NCI-H187 (cell line): ENCODE measurements at places on chromosomes 4 and X.
A peak's percentile ranks its signal among the peaks of the same experiment; 100 is the strongest.

GRCh38 chr4:1551211-1551610 is 132.9 kb downstream of the FAM53A start:
- DNase-seq, result no peak

GRCh38 chrX:51158231-51158630 is 174.4 kb upstream of the NUDT10 start:
- DNase-seq, result no peak

- no peak for DNase-seq
These were observed 1038.3 kb upstream of the SLIT2 start for GRCh38 chr4:19213388-19213787.

GRCh38 chr4:26104056-26104685 is 190.2 kb downstream of the SMIM20 start:
- no peak for DNase-seq

DNA sequence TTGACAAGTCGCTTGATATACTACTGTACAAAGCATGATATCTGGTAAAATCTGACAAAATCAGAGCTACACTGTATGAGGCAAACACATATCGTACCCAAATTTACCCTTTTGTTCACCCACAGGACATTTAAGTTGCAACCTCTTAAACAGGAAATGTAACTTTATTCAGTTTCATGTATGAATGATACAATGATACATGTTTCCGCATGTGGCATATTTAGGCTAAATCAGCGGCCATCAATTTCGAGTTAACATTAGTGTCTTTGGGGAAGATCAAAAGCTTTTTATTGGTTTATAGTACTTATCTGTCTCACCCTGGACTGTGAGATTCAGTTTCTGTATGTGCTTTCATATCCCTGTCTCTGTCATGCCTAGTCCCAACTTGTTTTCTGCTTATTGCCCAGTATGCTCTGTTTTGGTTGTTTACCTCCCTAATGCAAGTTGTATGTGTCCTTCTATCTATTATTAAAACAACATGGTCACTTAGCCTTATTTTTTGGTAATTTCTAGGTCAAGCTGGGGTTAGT is 97.3 kb upstream of the HPRT1 start:
- no peak for DNase-seq

DNA sequence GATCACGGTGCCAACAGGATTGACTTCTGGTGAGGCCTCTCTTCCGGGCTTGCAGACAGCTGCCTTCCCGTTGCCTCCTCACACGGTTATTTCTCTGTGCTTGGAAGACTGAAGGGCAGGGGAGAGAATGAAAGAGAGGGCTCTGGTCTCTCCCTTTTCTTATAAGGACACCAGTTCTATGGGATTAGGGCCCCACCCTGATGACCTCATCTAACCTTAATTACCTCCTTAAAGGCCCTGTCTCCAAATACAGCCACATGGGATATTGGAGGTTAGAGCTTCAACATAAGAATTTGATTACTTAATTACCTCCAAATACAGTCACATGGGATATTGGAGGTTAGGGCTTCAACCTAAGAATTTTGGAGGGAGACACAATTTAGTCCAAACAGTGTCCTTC is 46.5 kb downstream of the EVC start:
- no peak for DNase-seq

- DNase-seq, result no peak
These were observed 20.6 kb downstream of the FBXO8 start for GRCh38 chr4:174262624-174263444.

- DNase-seq, result peak; percentile 3
These were observed 640.0 kb upstream of the BOD1L1 start for GRCh38 chr4:14267373-14268060.

DNA sequence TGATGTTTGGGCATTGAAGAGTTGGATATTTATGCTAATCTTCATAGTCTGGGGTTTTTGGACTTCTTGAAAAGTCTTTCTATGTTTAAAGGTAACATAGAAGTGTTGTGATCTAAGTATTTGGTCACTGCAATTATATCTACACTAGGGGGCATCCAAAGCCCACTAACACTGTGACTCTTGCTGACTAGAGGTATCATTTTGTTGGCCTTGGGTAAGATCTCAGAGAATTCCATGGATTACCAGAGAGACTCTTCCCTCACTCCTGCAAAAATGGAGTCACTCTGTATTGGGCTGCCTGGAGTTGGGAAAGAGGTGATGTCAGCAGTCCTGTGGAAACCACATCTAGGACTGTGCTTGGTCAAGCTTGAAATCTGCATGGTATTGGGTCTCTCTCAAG is 1077.6 kb downstream of the FAM133A start:
- no peak for DNase-seq

GRCh38 chr4:123896446-123897071 is 500.0 kb downstream of the SPRY1 start:
- no peak for DNase-seq

- DNase-seq, result no peak
These were observed 58.3 kb upstream of the GUCY1A1 start for GRCh38 chr4:155608225-155608885.

- no peak for DNase-seq
These were observed 7.2 kb downstream of the IL15 start for GRCh38 chr4:141643557-141643956.

GRCh38 chr4:113112338-113112978 is 63.0 kb downstream of the ANK2 start:
- no peak for DNase-seq

GRCh38 chr4:132125131-132125530 is 1024.0 kb upstream of the PCDH10 start:
- no peak for DNase-seq

DNA sequence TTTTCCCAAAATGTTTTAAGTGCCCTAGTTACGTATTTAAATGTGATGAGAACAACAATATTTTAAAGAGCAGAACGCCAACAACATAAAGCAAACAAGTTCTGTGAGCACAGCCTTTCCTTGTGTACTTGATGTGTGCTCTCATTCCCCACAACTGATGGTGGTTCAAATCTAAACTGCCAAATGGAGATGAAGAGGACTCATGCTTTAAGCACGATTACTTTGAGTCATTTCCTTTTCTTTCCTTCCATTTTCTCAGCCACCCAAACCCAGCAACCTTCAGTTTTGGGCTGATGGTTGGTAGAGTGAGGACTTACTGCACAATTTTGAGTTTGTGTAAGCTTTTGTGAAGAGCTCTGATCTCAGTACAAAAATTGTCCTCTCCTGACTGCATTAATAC is 1.7 kb downstream of the NSD2 start:
- DNase-seq, result no peak

DNA sequence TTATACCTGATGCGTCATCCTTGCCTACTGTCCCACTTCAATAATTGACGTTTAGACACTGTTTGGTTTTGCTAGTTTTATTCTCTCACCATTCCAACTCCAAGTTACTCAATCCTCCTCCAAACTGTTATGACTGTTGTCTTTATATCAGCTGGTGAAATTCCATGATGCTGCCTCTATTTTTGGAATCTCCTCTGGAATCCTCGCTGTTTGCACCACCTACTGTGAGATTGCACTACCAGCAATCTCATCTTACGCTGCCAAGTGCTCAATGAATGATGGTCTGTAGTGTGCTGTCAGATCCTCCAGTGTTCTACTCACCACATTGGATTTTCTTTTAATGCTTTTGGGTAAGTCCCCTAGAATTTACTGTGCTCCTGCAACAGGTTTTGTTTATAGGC is 13.2 kb upstream of the PCDH18 start:
- DNase-seq, result no peak

DNA sequence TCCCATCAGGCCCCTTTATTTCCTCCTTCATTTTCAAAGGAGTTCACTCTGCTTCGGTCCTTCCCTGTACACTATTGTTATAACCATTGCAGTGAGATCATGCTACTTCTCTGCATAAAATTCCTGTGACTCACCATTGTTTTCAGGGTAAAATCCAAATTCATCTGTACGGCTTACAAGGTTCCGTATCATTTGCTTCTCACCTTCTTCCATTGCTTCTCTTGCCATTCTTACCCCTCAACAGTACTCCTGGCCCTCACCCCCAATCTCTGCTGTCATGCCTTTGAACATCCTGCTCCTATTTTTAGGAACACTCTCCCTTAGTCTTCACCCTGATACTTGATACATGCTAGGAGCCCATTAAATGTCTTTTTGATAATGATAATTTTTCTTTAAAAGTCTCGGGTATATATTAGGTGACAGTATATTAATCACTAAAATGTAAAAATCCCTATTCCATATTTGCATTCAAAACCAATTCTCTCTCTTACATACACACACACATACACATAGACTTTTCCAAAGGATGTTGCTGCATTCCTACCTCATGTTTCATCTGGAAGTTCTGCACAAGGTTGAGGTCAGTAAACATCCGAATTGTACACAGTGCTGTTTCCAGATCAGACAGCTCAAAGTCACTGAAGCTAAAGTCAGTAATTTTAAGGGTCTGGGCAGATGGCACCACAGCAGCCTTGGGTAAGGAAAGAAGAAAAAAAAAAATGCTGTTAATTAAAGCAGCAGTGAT is 103.4 kb downstream of the PDE5A start:
- DNase-seq, result no peak

DNA sequence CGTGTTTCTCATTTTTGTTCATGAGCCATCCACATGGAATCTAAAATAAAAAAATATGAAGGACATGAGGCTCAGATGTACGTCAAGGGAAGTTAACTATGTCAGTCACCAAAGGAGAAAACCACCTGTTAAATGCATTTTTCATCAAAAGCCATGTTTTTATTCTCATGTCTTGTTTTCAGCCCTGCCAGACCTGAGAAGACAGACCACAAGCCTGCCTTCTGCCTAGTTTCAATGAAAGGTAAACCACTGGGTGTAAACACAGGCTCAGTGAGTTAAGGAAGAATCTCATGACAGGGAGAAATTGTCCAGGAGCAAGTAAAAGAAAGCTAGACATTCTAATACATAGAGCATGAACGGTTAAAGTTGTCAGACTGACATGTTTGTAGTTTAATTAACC is 52.3 kb upstream of the TNIP3 start:
- DNase-seq, result no peak

DNA sequence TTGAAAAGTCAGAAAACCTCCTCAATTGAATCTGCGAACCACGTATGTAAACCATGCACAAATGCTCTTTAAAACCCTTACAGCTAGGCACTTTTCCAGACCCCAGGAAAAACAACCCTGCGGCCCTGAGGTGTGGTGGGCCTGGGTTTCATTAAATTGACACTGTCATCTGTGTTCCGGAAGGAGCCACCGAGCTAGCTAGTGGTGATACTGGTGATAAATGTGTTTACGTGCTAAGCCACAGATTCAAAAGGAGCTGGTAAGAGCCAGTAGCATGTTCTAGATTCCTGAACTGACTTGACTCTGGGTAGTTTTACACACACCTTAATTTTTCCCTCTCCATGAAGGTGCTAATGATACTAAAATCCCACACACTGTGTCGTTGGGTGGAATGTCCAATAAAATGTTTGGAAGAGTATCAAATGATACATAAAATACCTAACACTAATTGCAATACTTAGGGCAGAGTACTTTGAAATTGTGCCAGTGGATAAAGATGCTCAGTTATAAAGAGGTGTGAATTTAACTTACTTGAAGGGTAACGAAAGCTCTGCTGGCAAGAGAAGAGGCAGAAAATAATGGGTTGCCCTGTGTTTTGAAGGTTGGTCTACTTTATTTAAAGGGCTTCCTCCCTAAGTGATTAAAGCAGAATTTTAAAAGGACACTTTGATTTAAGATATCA is 8.5 kb downstream of the SMS start:
- no peak for DNase-seq

GRCh38 chrX:24676403-24677024 is 17.2 kb upstream of the POLA1 start:
- DNase-seq, result no peak

DNA sequence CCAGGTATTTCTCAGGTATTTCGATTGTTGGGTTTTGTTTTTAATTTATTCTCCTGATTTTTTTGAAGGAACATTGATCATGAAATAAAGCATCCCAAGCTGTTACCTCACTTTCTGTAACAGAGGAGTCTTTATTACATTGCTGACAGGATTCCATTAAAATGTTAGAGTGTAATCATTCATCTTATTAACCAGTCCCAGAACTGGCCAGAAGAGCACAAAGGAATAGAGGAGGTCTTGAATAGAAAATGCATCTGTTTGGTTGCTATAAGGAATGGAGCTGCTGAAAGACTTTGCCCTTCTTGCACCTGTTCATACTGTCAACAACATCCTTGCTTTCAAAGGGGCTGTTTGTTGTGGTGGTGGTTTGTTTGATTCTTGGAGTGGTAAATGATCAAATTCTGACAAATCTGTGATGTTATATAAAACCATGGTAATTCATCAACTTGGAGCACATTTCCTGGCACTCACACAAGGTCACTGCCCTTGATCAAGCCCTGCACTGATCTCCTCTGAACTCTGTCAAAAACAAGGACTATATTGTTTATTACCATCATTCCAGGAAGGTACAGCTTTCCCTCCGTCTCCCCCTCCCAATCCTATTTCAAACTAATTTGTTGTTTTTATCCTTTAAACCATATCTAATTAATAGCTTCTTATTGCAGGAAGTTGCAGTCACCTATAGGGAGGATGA is 215.8 kb downstream of the PCDH19 start:
- no peak for DNase-seq

DNA sequence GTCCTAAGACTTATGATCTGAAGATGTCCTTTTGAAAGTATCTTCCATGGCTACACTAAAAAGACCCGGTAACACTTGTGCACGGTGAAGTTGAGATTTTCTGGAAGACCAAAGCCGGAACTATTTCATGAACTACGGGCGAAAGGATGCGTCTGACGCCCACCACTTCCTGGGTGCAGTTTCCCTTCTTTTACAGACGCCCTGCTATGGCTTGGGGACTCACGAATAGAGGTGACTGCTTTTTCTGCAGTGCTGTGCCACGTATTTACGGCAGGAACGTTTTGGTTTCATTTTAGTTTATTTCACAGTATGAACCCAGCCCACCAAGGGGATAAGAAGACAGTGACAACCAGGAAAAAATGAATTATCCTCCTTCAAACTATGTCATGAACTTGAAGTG is 180.4 kb downstream of the AFAP1 start:
- no peak for DNase-seq

DNA sequence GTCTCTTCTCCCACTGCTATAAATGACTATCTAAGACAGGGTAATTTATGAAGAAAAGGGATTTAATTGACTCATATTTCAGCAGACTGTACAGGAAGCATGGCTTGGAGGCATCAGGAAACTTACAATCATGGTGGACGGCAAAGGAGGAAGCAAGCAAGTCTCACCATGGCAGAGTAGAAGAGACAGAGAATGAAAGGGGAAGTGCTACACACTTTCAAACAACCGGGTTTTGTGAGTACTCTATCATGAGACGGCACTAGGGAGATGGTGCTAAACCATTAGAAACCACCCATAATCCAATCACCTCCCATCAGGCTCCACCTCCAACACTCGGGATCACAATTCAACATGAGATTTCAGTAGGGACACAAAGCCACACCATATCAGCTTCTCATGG is 11.1 kb downstream of the UBE2NL start:
- no peak for DNase-seq

DNA sequence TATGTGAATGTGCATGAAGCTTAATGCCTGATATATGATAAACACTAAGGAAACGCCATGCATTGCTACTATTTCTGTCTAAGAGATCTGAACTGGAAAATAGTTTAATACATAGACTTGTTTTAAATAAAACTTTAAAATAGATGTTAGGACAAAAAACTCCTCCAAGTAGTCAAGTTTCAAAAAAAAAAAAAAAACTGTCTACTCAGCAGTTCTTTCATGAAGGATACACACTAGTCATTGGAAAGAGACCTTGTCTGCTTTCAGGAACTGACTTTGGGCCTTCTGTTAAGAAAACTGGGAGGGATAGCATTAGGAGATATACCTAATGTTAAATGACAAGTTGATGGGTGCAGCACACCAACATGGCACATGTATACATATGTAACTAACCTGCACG is 138.4 kb downstream of the ANTXR2 start:
- no peak for DNase-seq
